Mesenteric fat pad (tissue), 1 donor: ENCODE measurements at places on chromosomes 3 and 15.

- no peak for DNase-seq
Observed at GRCh38 chr3:37494216-37494615, 319.8 kb upstream of the LRRFIP2 start.

DNA sequence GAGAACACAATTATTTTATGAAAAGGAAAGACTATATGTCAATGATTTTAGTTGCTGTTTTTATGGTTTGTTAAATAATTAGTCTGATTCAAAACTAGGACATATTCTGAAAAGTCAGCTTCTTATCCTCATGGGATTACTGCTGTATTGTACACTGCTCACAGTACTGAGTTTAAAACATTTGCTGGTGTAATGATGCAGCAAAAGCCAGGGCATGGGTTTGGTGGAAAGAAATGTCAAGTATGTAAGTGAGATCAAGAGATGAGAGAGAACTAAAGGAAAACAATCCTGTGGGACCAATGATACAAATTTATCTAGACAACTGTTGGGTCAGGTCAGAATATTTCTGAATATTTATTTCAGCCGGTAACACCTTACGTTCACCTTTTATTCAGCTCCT is 210.1 kb upstream of the ARHGEF26 start:
- no peak for DNase-seq

DNA sequence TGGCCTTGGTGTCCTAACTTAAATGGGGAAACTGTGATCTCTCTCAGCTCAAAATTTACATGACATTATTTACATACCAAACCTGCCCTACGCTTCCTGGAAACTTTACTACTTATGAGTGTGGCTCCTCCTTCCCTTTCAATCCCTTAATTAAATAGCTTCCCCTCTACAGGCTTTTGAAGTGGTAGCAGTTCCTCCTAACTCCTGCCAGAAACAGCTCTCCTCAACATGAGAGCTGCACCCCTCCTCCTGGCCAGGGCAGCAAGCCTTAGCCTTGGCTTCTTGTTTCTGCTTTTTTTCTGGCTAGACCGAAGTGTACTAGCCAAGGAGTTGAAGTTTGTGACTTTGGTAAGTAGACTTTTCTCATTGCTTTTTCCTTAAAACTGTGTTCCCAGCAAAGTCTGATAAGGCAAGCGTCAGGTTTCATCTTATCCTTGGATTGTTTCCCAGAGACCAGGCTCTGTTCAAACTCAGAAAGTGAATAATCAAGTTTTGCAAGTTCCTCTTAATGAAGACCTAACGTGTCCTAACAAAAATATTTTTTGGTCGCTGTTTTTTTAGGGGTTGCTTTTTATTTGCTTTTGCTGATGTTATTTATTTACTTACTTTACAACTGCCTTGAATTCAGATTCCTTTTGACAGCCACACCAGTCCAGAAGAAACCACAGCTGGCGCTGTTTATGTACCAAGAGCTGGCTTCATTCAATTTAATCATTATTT is at the start of gene ACP3:
TSS of gene ACP3 (plus strand) at position 179 of the 720 bp plus-strand sequence. CDS start at position 229, 50 bp downstream.
- DNase-seq = no peak

DNA sequence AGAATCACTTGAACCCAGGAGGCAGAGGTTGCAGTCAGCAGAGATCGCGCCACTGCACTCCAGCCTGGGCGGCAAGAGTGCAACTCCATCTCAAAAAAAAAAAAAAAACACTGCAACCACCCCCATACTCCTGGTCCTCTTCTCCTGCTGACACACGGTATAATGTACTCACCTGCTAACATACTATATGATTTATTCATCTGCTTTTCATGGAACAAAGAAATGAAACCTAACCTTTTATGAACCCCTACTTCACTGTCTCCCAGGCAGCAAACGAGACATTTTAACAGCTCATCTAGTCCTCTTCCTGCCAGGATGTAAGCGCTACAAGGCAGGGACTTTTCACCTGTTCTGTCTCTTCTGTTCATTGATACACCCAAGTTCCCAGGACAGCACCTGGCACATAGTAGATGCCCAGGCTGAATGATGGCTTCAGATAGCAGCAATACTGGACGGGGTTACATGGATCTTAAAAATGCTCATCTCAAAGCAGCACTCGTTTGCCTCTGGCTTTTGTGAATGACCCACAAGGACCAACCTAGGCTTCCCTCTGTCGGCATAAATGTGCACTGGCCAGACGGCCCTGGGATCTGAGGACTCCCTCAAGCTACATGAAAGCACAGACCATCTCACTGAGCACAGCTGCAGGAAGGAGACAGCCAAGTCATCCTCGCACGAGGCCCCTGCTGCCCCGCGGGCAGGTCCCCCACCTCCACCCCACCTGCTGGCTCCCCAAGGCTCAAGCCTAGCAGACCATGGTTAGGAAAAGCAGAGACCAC is 20.3 kb downstream of the XXYLT1 start:
- DNase-seq = no peak

DNA sequence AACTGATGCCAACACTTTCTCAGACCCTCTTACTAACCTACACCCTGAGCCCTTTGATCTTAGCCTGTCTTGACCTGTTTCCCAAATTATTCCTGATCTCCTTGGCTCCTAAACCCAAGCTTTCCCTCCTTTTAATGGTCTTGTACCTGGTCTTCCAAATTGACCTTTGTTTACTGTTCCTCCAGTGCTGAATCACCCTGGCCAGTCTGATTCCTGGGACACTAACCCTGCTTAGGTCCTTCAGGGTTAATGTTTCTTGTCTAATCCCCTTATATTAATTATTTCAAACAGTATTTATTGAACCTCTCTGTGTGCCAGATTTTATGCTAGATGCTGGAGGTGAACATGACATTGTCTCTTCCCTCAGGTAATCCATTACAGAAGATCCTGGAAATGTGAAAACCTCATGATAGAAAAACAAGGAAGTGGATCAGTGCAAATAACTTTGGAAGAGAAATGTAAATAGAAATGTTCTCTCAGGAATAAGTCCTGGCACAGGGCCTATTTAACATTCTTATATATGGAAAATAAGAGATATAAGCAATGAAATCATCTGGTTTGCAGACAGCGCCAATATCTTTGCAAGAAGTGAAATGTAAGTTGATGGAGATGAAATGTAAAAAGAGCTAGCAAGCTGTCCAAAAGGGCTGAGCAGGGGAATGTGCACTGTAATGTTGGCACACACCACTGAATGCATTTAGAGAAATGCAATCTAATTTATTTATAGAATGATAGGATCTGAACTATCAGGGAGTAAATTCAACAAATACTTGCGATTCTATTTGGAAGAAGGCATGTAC is 20.7 kb downstream of the HGD start:
- no peak for DNase-seq

DNA sequence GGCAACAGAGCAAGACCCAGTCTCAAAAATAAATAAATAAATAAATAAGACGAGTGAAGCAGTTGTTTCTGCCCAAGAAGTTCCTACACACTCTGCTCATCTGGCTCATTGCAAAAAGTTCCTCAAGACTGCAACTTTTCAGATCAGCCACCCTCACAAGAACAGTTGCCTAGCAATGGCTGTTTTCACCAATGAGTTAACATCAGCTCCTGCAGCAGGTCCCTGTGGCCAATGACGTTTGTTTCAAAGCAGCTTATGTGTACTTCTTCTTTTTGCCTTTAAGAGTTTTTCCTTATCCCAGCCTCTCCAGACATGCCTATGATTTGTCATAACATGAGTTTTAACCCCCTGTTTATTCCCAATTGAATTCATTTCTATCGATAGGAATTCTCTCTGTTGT is 118.4 kb upstream of the SPRED1 start:
- no peak for DNase-seq

GRCh38 chr15:86062646-86063243 is 16.9 kb upstream of the AGBL1 start:
- no peak for DNase-seq

GRCh38 chr3:26452363-26452762 is 170.2 kb upstream of the LRRC3B start:
- DNase-seq = no peak

GRCh38 chr3:184239221-184239620 is 9.5 kb downstream of the ALG3 start:
- DNase-seq = no peak

- no peak for DNase-seq
Observed at GRCh38 chr15:42315521-42315920, 42.3 kb upstream of the TMEM87A start.

DNA sequence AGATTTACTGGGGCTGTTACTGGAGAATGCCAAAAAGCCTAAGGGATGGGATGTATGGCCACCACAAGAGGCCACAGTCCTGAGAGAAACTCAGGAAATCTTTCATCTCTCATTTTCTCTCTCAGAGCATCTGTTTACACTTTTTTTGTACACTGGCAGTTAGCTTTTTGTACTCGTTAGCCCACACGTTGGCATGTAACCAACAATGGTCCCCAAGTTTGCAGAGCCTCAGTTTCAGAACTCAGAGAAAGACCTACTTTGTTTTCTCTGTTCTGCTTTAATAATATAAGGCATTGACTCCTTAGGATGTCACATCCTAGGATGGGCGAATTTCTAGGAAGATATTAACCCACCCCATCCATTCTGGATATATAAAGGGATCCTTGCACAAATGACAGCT is 183.5 kb downstream of the SUCNR1 start:
- DNase-seq = no peak

- no peak for DNase-seq
Observed at GRCh38 chr15:79132770-79133169, 42.2 kb upstream of the RASGRF1 start.

- DNase-seq = no peak
Observed at GRCh38 chr3:138297059-138297607, 32.5 kb downstream of the NME9 start.

GRCh38 chr3:189507856-189508255 is 123.3 kb upstream of the TP63 start:
- DNase-seq = no peak

DNA sequence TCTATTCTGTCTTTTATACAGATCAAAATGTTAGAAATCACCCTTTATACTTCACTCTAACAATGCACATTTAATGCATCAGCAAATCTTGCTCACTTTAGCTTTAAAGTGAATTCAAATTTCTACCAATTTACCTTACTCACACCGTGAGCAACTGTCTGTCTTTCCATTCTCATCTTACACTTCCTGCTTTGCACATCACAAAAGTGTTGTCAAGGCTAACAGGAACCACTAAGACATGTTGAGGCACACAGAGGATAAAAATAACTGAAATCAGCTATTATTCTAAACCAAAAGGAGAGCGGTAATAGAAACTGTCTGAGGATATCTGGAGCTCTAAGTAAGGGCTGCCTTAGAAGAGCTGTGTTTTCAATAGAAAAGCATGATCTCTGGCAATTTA is 519.9 kb downstream of the ZBBX start:
- DNase-seq = no peak

DNA sequence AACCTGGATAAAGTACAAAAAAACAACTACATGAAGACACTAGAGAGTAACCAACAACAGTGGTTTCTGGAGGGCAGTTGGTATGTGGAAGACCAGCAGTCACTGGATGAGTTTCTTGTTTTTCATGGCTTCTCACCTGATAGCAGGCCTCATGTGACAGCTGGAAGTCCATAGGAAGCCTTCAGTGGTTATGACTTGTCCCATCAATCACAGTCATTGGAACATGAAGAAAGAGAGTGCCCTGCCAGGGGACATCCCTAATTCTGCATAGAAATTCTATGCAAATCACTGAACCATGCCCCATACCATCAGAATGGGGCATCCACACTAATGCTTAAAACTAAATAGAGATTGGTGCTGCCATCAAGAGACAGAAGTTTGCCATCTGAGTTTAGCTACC is 81.6 kb downstream of the AKAP13 start:
- no peak for DNase-seq
